Karpas-422 (cell line): ENCODE measurements at places on chromosomes 6 and 20. TPM values are rescaled to one million over a fixed set of nuclear protein-coding genes. Genes with fewer than 3 reads are reported as not detected.

EHMT2 gene
- 40.0 and 79.0 TPM in 2 replicates for total RNA-seq

GPR63 gene
- total RNA-seq: not detected in 2 replicates

BRD2 gene
- total RNA-seq: 201 and 221 TPM in 2 replicates

WTAP gene
- 86.1 and 87.6 TPM in 2 replicates for total RNA-seq

IL20RA gene
- not detected in 2 replicates for total RNA-seq
